Esophagus squamous epithelium (tissue), 5 donors: ENCODE measurements at places on chromosomes 3 and 15. TPM values are rescaled to one million over a fixed set of nuclear protein-coding genes. Genes with fewer than 3 reads are reported as not detected.

The GREM1 gene
- 5.8 TPM for total RNA-seq

The IL17RE gene
- 11.7 TPM for total RNA-seq

The FRMD5 gene
- not detected for total RNA-seq

DNA sequence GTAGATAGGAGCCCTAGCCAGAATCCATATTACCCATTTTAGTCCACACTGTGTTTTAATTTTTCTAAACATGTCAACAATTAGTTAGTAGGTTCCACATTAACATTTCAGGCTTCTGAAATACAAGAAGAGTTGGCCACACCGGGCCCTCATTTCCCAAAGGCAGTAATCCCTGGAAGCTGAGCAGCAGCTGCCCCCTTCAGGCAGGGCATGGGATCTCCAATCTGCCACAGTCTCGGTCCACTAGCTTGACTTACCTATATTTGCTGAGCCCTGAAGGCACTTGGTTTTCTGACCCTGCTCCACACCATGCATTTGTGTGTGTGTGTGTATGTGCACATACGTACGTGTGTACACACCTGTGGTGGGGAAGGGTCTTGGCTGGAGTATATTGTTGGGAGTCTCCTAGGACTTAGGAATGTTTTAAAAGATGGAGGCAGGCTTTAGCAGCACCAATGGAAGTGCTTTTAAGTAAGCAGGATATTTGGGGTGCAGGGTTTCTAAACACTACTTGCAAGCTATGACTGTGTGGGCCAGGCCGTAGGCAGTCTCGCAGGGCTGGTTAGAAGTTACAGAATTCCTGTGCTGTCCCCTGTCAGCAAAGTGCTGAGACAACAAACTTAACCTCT is 71.2 kb upstream of the SOX14 start:
- no peak for DNase-seq

GRCh38 chr15:52518487-52519371 is 10.0 kb downstream of the MYO5A start:
- DNase-seq, result no peak

The KCNH8 gene
- total RNA-seq, result not detected

The ISLR gene
- 19.2 TPM for total RNA-seq

DNA sequence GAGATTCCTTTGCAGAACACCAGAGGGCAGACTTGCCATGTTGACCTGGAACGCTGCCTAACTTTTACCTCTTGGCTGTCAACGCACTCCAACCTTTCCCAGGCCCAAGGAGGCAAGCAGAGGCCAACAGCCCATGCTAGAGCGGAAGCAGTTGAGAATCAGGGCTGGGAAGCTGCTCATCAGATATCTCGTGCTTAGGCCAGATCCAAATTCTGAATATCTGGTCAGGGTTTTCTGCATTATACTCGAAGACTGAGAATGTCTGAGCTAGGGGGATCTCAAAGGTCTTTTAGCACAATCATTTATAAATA is 2.5 kb downstream of the XIRP1 start:
- no peak for DNase-seq

DNA sequence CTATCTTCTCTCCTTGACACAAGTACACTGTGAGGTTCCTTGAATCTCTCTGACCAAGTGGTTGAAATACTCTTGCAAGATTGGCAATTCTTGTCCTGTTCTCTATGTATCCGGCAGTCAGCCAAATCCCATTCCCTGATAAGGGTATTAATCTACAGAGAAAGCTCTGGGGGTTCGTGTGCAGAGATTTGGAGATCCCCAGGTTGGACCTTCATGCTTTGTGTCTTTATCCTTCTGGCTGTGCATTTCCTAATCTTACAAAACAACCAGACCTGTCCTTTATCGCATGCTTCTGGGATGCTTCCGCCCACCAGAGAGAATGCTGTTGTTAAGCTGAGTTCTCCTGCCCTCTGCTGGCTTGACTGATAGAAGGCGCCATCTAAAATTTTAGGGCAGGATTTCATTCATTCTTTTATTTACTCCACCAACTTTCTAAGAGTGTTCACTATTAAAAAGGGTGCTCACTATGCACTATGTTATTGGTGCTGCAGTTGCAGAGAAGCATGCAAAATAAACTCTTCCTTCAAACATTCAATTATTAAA is 8.6 kb upstream of the SST start:
- no peak for DNase-seq

- DNase-seq, result no peak
Observed at GRCh38 chr15:99997112-99997651, 263.9 kb upstream of the LYSMD4 start.

DNA sequence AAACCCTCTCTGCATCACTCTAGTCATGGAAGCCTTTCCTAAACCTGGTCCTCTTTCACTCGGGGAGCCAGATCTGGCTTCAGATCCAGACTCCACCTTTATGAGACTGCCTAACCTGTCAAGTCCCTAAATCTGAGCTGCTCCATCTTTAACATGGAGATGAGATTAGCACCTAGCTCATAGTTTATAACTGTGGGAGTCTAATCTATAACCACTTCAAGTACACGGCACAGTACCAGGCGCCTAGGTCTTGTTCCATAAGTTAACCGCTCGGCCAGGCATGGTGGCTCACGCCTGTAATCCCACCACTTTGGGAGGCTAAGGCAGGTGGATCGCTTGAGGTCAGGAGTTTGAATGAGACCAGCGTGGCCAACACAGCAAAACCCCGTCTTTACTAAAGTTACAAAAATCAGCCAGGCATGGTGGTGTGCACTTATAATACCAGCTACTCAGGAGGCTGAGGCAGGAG is 30.3 kb downstream of the TPM1 start:
- DNase-seq, result no peak

The ACAA1 gene
- 63.5 TPM for total RNA-seq

DNA sequence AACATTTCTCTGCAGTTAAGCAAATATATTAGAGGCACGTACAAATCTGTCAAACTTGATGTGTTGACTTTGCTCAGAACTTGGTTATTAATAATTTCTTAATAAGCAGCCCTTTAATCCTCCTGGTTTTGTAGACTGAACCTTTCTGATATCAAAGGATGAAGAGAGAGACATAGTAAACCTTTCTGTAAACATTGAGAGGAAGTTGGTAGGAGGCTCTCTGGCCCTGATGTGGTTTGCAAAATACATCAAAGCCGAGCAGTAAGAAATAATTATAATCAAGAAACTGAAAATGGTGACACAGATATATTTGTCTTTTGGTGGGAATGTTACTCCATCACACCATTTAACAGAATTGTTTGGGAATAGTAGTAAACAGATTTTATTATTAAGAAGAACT is 111.9 kb downstream of the OXSM start:
- DNase-seq, result no peak

DNA sequence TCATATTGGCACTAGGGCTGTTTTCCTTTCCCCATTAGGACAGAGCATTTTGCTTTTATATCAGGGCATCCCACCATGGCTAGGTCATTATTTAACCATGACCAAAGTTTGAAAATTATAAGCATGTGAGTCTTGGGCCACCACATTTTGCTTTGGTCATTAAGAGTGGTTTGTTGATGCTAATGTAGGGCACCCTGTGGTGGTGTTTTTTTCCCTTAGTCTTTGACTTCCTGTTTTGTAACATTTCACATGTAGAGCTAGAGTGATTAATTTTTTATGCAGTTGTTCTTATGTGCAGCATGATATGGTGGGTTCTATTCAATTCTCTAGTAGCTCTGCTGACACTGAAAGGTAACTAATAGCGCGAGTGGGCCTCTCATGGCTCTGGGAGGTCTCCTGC is 249.6 kb upstream of the ROBO1 start:
- no peak for DNase-seq

DNA sequence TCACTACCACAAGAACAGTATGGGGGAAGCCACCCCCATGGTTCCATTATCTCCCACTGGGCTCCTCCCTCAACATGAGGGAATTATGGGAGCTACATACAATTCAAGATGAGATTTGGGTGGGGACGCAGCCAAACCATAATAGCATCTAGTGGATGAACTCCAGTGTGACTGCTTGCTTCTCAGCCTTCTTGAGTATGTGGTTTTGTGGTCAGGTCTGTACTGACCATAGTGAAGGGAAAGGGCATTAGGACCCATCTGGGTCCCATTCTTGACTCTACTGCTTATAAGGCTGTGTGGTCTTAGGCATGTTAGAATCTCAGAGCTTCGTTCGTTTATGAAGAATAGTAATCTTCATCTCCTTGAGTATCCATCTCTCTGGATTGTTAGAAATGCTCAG is 81.4 kb downstream of the CGNL1 start:
- no peak for DNase-seq

DNA sequence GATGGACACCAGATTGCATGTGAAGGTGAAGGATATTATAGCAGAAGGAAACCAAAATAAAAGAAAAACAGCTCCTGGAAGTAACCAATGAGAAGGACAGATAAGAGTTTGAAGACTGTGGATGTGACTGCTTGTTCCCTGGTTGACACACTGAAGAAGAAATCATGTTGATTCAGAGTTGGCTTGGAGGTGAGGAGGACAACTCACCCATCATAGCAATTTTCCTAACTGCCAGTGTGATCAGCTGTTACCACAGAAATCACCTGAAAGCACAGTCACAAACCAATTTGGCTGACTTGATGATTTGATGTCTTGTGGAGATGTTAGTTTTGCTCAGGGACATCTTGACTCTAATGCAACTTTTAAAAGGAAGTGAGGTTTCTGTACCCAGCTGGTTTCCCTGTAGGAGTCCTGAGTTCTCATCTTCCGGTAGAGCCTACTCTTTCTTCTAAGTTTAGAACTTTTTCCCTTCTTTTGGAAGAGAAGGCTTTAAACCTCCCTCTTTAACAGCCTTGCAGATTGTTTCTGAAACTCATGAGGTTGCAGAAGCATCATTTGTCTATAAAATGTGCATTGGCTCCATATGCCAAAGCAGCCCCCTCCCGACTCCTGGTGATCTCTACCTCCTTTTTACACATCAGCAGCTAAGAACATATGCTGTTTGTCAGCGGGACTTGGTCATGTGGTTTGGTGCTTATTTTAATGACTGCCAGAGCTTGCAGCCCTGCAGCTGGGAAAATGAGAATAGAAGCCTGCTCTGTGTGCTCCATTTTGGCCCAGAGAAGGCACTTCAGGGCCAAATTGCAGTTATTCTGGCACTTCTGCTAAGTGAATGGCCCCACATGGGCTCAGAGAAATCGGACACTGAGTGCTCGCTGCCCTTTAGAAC is 10.3 kb downstream of the ATG7 start:
- no peak for DNase-seq

GRCh38 chr3:10627884-10628572 is 122.6 kb upstream of the ATP2B2 start:
- DNase-seq, result no peak

The POPDC2 gene
- 3.8 TPM for total RNA-seq

The CFAP91 gene
- 2.7 TPM for total RNA-seq

The TMEM158 gene
- 1.8 TPM for total RNA-seq

The HESX1 gene
- 1.3 TPM for total RNA-seq

The LRRN1 gene
- not detected for total RNA-seq

GRCh38 chr3:17841190-17841828 is 98.9 kb upstream of the TBC1D5 start:
- no peak for DNase-seq
